H7 (cell line): ENCODE measurements at places on chromosomes 11 and 22.
A peak's percentile ranks its signal among the peaks of the same experiment; 100 is the strongest.

- no peak for DNase-seq
These were observed 335.3 kb upstream of the PITPNB start for GRCh38 chr22:28254396-28254795.

DNA sequence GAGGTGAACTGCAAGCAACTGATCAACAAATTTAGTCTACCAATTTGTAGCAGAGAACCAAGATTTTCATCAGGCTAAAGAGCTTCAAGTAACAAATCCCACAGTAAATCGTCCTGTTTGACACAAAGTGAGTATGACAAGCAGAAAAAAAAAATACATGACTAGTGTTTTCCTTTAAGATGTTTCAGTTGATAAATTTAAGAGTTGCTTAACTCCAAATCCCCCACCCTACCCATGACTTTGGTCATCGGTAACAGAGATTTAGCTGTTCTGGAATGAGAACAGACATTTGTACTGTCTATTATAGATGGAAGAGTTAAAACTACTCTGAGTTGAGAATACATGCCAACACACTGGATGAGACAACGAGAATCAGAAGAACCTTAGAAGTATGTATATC, 165.0 kb upstream of the MTMR2 start:
- no peak for DNase-seq

- peak; percentile 81 for DNase-seq
These were observed 80.0 kb upstream of the PPARA start for GRCh38 chr22:46070215-46070802.

- peak; percentile 21 for DNase-seq
These were observed 37.7 kb upstream of the RFPL3 start for GRCh38 chr22:32319861-32320406.

- DNase-seq, result no peak
These were observed 6.4 kb downstream of the CDCA5 start for GRCh38 chr11:65077451-65077850.

DNA sequence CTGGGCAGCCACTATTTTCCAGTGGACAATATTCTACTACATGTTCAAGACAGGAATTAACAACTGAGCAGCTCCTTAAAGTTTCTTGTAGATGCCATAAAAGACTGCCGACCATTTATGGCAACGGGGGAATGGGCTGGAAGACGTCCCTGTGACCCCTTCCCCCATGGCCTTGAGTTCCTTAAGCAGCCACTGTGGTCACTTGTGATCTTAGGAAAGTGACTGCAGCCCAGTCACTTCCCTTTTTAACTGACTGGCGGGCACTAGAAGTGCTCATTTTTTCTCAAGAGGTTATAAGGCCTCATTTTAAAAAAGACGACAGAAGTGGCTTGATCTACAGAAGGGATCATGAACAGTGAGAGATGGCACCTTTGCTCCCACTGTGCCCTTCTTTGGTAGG, 153.2 kb upstream of the NARS2 start:
- no peak for DNase-seq

GRCh38 chr11:66275396-66275795, 2.6 kb upstream of the CNIH2 start:
- DNase-seq, result no peak

GRCh38 chr11:107991868-107992414, 16.8 kb upstream of the CUL5 start:
- peak; percentile 22 for DNase-seq

- no peak for DNase-seq
These were observed 761.4 kb downstream of the KCNA4 start for GRCh38 chr11:29255401-29255800.

GRCh38 chr11:124762624-124763155, 600 bp upstream of the ESAM start:
- peak; percentile 77 for DNase-seq

GRCh38 chr11:78000193-78000592, 5.7 kb upstream of the INTS4 start:
- DNase-seq, result peak; percentile 70

GRCh38 chr22:38327805-38328204, 10.6 kb upstream of the CSNK1E start:
- DNase-seq, result no peak

DNA sequence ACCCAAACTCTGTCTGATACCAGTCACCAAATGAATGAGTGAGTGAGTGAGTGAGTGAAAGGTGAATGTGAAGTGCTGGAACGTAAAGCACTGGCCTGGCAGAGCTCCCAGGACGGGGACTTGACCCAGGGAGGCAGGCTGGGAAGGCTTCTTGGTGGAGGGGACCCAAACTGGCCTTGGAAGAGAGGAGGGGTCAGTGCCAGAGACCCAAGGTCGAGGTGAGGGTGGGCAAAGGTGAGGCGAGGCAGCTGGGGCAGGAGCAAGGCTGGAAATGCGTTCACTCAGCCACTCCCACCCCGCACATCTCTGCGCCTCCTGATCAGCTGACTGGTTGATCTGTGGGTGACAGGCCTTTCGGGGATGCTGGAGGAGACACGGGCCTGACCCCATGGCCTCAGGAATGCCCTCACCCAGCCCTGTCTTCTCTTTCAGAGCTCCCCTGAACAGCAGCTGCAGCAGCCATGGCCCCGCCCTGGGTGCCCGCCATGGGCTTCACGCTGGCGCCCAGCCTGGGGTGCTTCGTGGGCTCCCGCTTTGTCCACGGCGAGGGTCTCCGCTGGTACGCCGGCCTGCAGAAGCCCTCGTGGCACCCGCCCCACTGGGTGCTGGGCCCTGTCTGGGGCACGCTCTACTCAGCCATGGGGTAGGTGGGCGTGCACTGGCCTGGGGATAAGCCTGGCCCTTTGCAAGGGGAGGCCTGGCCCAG, 7.6 kb downstream of the TSPO start:
- DNase-seq, result no peak

DNA sequence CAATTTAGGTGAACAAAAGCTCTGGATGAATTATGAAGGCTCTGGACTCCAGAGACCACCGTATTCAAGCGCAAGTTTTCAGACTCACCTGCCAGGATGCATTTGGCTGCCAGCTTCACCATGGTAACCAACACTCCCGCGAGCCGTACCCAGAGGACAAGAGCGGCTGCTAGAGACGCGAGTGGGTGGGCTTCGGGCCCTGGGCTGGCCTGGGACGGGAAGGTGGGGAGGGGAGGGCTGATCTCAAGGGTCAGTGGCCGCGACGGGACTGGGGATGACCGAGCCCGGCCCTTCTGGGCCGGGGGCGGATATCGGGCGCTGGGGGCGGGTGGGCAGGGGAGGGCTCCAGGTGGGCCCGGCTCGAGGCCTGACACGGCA, 344 bp downstream of the IFT27 start:
- DNase-seq, result no peak

- no peak for DNase-seq
These were observed 20.0 kb downstream of the DAGLA start for GRCh38 chr11:61700212-61700611.

- peak; percentile 59 for DNase-seq
These were observed 2.3 kb downstream of the PRR33 start for GRCh38 chr11:1889224-1889930.

- DNase-seq, result no peak
These were observed 149.4 kb downstream of the DBX1 start for GRCh38 chr11:20010851-20011225.

DNA sequence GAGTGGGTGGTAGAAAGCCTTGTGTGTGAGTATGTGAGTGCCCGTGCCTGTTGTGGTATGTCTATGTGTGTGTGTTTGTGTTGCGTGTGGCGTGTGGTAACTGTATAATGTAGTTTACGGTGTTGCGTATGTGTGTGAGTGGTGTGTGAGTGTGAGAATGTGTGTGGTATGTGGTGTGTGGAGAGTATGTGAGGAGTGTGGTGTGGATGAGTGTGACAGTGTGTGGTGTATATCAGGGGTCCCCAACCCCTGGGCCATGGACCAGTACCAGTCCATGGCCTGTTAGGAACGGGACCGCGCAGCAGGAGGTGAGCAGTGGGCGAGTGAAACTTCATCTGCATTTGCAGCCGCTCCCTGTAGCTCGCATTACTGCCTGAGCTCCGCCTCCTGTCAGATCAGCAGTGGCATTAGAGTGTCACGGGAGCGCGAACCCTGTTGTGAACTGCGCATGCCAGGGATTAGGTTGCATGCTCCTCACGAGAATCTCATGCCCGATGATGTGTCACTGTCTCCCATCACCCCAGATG, 5.7 kb downstream of the UPK3A start:
- peak; percentile 63 for DNase-seq

GRCh38 chr11:64176751-64177150, 9.2 kb upstream of the STIP1 start:
- DNase-seq, result no peak

GRCh38 chr11:405323-405953, 9.4 kb downstream of the SIGIRR start:
- peak; percentile 60 for DNase-seq

GRCh38 chr22:38872831-38873248, 824 bp upstream of the CBX6 start:
- DNase-seq, result peak; percentile 87

- DNase-seq, result no peak
These were observed 6.6 kb downstream of the EEF1G start for GRCh38 chr11:62567018-62567633.

DNA sequence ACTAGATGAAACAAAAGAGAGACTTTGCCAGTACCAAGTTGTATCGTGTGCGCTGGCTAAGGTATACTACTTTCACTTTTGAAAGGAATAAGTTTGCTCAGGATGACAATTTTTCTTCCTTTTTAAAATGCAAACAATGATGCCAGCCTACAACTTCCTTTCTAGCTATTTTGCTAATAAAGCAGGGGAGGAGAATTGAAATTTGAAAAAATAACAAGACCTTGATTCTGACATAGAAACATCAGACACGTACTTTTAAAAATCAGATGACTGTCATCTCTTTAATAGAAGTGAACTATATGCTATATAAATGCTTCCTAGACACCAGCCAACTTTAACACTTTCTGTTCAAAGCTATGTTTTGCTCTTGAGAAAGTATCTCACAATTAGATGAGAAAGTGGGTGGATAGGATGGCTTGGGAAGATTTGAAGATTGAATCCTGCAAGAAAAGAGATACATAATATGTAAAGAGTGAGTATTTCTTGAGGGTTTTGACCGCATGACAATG, 41.7 kb upstream of the BLID start:
- no peak for DNase-seq

DNA sequence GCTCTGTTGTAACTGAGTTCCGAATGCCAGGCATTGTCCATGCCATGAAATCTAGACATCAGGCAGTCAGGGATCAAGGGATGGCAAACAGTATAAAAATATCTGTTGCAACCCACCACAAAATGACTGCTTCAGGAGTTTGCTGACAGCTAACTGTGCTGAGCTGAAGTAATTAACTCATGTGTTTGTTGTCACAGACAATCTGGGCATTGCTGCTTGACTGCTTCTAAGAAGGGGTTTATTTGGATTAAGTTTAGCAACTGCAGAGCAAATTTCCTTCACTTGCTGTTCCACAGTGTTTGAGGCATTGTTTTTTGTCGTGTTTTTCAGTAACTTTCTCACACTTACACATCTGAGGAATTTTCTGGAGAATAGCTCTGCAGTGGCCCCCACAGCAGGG, 30.4 kb downstream of the BSX start:
- no peak for DNase-seq

- no peak for DNase-seq
These were observed 174.2 kb downstream of the ETS1 start for GRCh38 chr11:128412847-128413791.

DNA sequence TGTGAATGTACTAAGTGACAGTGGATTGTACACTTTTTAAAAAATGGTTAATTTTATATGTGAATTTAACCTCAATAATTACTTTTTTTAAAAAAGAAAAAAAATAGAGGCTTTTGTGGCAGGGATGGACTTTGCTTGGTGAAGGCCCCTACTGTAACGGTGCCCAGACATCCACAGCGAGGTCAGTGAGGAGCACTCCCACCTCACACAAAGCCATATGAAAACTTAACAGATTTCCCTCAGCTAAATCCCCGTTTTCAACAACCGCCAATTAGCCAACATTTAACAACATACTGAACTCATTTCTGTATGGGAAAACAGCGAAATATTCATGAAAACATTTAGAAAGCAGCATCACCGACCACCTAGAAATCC, 642 bp upstream of the C11orf58 start:
- no peak for DNase-seq

- DNase-seq, result no peak
These were observed 20.4 kb downstream of the FCHSD2 start for GRCh38 chr11:73121692-73122091.
